ENCODE measurements at places on chromosomes 16 and 17.

GRCh38 chr17:45405250-45406086 lies 27.2 kb downstream of the ARHGAP27 start:
- DNase-seq, result no peak

GRCh38 chr17:60901242-60901641 lies 223.6 kb downstream of the BCAS3 start:
- no peak for DNase-seq

GRCh38 chr16:55839115-55839514 lies 6.2 kb upstream of the CES1 start:
- no peak for DNase-seq

DNA sequence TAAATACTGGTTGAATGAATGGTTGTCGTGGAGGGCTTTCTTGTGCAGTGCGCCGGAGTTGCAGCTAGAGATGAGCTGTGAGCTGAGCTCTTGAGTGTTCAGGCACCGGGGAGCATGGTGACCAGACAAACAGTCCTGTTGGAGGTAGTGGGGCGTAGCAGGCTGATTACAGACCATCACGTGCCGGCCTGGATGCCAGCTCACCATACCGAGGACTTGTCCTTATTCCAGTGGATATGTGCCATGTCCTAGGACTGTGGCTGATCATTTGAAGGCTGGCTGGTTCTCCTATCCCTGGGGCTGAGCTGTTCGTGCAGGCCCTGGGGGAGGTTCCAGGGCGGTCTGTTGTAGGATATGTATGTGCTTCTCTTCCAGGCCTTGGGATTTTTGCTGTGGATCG lies 60.0 kb downstream of the ABCC1 start:
- DNase-seq, result no peak

DNA sequence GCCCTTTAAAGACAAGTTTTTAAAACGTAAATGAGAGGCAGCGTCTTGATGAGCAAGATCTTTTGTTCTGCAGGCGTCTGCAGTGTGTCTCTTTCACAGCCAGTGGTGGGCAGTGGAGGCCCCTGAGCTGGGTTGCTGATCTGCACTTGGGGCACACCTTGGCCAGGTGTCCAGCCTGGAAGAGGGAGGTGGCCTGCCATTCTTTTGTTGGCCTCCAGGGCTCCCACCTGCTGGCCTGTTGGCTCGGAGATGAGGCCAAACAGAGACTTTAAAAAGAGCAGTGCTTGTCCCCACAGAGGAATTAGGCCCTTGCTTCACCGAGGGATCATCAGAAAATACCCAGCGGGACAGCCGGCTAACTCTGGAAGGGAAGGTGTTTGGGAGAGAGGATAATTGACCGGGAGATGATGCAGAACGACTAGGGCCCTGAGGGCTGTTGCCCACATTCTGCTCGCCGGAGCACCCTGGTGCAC lies 145.9 kb upstream of the PLCG2 start:
- DNase-seq, result no peak

DNA sequence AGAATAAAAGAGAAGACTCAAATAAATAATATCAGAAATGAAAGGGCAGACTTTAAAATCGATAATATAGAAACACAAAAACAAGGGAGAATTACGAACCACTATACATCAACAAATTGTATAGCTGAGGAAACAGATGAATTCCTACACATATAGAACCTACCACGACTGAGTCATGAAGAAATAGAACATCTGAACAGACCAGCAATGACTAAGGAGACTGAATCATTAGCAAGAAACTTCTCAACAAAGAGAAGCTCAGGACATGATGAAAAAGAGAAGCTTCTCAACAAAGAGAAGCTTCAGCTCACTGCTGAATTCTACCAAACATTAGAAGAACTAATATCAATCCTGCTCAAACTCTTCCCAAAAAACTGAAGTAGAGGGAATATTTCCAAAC lies 255.9 kb downstream of the CEP112 start:
- DNase-seq, result no peak

- no peak for DNase-seq
These were observed 31.0 kb downstream of the SOX9 start for GRCh38 chr17:72151565-72152386.

DNA sequence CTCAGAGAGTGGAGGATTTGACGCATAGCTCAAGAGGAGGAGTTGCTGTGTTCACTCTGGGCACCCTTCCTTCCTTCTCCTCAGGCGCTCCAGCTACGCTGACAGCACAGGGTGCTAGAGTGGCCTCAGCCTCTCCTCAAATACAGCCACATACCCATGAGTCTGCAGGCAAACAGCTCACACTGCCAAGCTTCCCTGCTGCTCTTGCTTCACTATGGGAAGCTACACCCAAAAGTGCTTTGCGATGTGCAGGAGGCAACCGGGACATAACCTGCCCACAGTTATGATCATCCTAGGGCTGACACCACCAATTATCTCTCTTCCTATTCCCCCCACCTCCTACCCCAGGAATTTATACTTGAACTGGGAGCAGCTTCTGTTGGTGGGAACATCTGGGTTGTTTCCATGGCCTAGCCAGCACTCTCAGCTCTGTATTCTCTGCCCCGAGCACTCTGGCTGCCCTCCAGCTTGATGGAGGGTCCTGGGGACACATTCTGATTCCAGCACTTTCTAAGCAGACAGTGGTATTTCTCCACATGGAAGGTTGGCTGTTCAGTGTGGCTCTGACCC lies 40.3 kb upstream of the SREBF1 start:
- peak; percentile 75 for DNase-seq

GRCh38 chr16:12099451-12100123 lies 123.1 kb downstream of the SNX29 start:
- DNase-seq, result no peak

- no peak for DNase-seq
These were observed 54.9 kb downstream of the SNX11 start for GRCh38 chr17:48162306-48162934.

DNA sequence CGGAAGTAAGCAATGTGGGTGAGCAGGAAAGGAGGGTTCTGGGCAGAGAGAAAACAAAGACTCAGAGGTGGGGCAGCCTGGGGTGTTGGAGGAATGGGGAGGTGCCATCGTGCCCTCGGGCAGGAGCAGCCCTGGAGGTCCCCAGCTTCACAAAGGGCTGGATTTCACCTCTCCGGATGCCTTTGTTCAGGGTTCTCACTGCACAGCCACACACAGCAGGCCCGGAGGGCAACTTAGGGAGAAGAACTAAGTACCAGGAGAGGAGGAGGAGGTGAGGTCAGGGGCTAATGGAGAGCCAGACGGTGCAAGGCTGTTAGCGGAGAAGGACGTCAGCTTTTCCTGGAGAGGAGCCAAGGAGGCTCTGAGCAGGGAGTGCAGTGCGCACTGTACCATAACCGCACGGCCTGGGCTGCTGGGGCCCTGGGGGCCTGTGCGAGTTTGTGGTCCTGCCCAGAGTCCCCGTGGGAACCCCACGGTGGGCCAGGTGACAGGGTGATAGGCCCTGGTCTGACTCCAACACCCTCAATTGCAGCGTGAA lies 9.3 kb downstream of the ARRB2 start:
- DNase-seq, result no peak

DNA sequence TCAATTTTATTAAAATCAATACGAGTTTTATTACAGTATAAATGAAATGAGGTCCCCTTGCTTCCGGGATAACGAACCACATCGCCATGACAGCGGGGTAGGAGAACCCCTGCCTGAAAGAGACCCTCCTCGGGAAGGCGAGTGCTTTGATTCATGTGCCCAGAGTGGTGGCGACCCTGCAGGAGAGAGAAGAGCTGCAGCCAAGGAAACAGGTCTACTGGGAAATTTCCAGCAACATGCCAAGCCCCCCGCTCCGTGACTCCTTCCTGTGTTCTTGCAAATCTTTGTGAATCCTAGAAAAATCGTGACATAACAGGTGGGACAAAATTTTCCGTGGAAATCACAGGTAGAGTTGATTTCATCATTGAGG lies 162.5 kb downstream of the WSCD1 start:
- no peak for DNase-seq

DNA sequence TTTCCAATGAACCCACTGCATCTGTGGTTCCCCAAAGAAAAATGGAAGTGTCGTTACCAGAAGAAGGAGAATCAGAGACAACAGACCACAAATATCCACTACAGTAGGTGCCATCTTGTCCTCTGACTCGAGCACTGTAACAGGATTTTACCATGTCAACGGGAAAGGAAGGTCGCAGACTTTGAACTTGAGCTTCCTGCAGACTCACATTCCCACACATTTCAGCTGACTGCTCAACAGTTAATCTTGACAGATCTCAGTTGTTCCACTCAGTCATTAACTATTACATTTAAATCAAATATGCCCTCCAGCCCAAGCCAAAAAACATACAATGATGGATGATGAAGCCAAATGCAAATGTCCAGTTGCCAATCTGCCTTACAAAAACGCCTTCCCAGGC lies 37.0 kb downstream of the GAS7 start:
- DNase-seq, result no peak

GRCh38 chr16:62665269-62665668 lies 629.0 kb upstream of the CDH8 start:
- DNase-seq, result no peak
